Mesenteric fat pad (tissue), 1 donor: ENCODE measurements at places on chromosomes 3 and 15. TPM values are rescaled to one million over a fixed set of nuclear protein-coding genes. Genes with fewer than 3 reads are reported as not detected.

GRCh38 chr3:38122712-38123290 is 14.1 kb downstream of the ACAA1 start:
- peak; percentile 62 for DNase-seq

GRCh38 chr3:24288496-24289236 is 206.0 kb downstream of the THRB start:
- no peak for DNase-seq

DNA sequence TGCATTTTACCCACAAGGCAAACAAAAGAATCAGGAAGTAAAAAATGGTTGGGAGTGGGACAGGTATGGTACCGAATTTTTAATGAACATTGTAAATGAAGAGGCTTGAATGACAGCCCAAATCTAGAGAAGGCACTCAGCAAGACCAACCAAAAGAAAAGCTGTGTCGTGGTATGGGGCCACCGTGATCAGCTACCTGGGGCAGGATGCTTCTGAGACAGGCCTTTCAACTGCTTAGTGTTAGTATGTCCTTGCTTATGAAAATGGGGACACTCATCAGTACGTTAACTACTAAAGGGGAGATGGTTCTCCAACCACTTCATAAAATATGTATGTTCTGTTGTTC is 228.7 kb upstream of the ST8SIA2 start:
- no peak for DNase-seq

DNA sequence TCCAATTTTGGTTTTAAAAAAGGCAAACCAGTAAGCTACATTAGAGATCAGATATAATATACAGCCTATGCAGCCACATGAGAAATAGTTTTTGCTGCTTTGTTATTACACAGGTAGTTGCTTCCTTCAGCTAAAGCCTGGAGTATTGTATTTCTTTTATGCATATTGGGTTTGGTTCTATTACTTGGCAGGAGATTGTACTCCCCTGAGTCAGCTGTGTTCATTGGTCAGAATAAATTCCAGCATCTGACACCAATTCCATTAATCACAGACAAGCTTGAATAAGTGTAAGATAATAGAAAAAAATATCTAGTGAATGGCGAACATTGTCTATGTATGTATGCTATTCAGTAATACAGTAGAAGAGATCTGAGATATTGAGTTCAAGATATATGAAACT is 26.1 kb upstream of the ZCWPW2 start:
- DNase-seq: no peak

DNA sequence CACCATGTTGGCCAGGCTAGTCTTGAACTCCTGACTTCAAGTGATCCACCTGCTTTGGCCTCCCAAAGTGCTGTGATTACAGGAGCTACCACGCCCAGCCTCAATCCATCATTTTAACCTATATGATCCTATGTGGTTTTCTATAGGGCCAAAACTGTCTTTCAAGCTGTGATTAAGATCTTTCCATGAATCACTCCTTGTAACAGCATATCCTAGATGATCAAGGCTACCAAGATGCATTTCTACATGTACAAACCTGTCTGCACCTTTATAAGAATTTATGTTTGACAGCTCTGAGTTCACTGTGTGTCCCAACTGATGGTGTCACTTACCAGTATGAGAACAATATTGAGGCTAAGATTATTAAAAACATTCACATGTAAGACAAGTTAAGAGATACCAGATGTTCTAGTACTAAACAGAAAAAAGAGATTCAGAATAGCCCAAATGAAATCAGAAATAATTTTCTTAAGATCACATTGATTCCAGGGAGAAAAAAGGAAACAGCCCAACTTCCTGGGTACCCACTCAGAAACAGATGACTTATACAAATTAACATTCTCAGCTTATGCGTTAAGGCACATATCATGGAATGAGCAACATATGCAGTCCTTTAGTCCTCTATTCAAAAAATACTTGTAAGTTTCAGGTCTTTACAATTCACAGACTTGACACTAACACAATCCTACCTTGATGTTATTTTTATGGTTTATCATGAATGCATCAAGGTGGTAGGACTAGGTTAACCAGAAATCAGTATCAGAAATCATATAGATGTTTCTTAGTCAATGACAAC is 24.8 kb upstream of the PPIB start:
- no peak for DNase-seq

DNA sequence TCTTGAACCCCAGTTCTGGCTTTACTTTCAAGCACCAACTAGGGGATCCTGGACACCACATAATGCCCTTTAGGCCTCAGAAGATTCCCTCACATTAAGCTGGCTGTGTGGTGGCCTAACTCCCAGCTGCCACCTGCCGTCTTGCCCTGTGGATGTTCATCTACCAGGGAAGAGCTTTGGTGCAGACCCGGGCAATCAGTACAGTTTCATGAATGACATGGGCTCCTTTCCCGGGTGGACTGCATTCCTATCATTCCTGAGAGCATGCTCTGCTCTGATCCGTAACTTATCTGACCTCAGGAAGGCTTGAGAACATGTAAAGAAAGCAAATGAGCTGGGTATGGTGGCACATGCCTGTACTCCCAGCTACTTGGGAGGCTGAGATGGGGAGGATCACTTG is 50.0 kb upstream of the GSK3B start:
- DNase-seq: no peak

DNA sequence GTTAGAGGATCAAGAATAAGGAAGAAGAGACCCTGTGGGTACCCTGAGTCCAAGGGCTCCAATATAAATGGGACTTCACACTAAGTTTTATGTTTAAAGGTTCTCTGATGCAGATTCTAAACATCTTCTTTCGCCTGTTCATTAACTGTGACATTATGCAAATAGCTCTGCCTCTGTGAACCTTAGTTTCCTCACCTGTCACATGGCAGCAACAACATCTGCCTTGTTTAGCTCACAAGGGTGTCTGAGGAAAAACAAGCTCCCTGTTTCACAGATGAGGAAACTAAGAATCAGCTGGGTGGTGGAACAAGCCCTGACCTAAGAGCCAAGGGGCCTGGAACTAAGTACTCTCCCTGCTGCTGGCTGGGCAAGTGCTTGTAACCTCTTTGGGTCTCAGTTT is 40.8 kb downstream of the GOLGA6L1 start:
- DNase-seq: no peak

GRCh38 chr3:32757618-32758374 is 60.0 kb upstream of the TRIM71 start:
- DNase-seq: peak; percentile 16

DNA sequence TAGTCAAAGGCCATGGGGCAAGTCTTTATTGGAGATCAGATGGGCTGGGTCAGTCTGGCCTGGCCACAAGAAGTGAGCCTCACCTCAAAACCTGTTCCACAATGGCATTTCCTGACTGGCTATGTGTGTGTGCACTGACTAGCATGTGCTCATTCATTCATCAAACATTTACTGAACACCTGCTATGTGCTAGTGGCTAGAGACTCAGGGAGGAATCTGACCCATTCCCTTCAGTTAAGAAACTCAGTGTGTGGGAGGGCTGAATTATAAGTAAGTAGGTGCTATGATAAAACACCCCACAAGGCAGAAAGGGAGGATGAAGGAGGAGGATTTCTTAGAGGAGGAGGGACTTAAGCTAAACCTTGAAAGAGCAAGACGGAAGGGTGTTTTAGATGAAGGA is 5.4 kb upstream of the CGNL1 start:
- no peak for DNase-seq

DNA sequence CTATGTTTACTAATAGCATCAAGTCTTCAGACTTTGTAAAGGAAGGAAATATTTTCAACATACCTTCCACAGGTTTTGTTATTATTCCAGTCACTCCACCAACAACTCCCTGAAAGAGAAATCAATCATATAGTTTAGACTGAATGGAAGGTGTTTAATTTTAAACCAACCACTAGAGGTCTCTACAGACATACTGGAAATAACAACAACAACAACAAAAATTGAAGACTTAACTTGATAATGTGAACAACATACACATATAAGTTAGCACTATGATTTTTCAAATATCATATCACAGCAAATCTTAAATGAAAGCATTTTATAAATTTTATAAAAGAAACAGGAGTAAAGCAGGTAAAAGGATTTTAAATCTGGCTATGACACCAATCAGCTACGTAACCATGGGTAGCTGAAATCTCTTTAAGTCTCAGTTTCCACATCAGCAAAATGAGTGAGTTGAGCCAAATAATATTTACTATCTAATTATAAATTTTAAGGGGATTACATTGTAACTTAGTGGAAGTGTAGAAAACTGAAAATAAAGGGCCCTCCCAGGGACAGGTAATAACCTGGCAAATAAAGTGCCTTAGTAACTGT is 188.2 kb downstream of the VPS13C start:
- no peak for DNase-seq

DNA sequence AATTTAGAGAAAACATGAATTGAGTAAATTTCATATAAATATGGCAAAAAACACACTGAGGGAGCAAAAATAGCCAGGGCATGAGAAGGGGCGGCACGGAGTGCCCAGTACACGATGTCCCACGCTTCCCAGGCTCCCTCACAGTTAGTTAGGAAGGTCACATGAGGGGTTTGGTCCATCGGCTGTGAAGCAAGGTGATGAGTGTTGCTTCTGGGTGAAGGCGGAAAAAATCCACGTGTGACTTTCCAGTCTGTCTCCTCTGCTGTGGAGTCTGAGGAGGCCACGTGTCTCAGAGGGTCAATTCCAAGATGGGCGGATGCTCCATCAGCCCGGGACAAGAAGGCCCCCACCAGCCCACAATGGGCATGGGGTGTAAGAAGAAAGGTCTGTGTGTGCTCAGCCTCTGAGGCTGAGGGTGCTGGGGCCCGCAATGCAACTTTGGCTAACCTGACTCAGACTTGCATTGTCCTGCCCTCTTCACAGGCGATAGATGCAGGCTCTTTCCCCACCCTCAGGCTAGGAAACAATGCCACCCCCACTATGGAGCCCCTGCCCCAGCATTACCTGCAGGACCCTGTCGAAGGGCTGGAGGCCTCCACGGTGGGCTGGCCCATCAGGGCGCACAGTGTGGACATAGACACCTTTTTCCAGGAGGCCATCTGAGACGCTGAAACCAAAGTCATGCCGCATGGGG is 45.7 kb downstream of the GRIP2 start:
- no peak for DNase-seq

- no peak for DNase-seq
Observed at GRCh38 chr3:68936856-68937255, 4.5 kb upstream of the TAFA4 start.

- no peak for DNase-seq
Observed at GRCh38 chr3:66348704-66349103, 127.9 kb downstream of the SLC25A26 start.

- no peak for DNase-seq
Observed at GRCh38 chr3:74145277-74145676, 469.2 kb downstream of the CNTN3 start.

Gene OR5K1
- total RNA-seq: not detected

Gene AGBL1
- not detected for total RNA-seq

Gene CCDC9B
- 10.6 TPM for total RNA-seq

Gene ZNF662
- 5.7 TPM for total RNA-seq

Gene DZIP3
- 8.4 TPM for total RNA-seq

Gene SSUH2
- 0.45 TPM for total RNA-seq

Gene IQCF5
- total RNA-seq: not detected

Gene NR1I2
- total RNA-seq: 0.26 TPM

Gene PRR23E
- not detected for total RNA-seq

Gene COL6A5
- not detected for total RNA-seq
